Left colon (tissue), 2 donors: ENCODE measurements at places on chromosomes 3 and 15. TPM values are rescaled to one million over a fixed set of nuclear protein-coding genes. Genes with fewer than 3 reads are reported as not detected.
A peak's percentile ranks its signal among the peaks of the same experiment; 100 is the strongest.

- DNase-seq: no peak
Measured at GRCh38 chr3:29067007-29067406, 213.9 kb upstream of the RBMS3 start.

Gene ANKRD34C
- total RNA-seq: not detected

Gene ACAD9
- total RNA-seq: 44.8 TPM

DNA sequence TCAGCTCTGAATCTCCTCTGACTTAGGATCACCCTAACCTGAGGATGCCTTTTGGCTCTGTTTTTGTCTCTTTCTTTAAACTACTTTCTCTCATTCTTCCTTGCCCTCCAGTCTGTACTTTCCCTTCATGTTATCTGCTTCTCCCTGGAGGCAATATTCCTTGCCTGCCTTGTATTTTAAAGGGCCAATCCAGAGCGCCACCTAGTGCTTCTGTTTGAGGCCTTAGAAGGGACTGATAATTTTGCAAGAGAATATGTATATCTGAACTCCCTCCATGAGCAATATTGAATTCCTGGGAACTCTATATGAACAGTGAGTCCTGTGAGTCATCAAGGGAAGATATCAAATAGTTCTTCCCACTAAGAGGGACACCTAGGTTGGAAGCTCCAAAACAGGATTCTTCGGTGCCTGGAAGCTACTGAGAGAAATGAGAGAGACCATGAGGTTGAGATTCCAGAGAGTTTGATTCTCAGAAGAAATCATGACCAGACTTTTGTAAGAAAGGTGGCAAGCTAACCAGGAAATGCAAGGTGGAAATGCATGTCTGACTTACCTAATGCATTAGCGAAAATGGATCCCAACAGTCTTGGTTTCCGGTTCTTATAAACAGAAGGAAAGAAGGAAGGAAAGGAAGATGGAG lies 203.8 kb upstream of the CD96 start:
- peak; percentile 73 for DNase-seq

DNA sequence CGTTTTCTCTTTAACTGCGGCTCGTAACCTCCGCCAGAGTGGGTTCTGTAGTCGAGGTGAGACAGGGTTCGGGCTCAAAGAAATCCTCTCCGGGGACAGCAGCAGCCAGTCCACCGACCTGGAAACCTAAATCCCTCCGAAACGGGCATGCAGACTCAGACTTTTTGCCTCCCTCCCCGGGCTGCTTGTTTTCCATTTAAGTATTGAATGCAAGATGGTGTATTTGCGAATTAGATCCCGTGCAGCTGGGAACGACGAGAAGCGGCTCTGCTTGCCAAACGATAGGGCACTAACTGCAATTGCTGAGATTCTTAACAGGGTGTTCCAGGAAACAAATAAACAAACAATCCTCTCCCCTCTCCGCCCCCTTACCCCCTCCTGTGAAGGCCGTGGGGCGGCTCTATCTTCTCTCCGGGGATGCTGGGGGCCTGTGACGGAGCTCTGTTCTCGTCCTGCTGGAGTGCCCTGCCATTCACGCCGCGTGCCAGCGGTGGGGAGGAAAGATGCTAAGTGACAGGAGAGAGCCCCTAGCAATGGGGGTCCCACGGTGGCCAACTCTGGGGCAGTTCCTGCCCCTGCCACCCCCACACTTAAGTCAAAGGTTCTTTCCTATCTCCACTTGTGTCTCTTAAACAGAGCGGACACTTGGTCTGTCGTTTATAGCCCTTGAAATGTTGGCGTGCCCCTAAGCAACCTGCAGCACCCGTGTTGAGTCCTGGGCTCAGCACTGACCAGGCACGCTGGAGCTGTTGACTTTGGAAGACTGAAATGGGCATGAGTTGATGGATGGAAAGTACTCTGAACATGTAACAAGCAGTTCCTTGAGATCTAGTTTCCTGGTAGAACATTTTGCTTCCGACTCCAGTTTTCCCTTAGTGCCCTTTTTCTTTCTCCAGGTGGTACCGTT lies 1.3 kb upstream of the ETV5 start:
- DNase-seq: no peak

Gene TMCO5A
- total RNA-seq: not detected

DNA sequence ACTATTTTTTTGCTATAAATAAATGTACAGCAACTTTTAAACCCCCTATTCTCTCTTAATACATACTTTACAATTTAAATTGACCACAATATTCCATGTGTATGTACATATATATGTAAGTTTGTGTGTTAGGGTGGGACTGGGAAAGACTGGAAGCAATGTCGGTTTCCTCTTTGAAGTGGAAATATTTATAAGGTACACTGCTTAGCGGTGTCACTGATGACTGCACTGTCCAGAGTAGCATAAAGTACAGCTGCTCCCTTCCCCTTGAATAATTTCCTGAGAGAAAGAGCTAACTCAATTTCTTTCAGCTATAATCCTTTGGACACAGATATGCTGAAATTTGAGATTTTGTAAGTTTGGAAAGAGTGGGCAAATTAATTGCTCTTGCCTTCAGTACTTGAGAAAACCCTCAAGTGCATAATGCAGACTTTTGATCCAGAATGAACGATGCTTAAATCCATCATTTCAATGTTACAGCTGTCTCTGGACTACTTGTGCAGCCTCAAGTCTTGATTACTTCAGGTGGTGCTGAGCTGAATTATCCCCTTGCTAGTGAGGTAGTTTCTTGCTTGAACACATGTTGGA lies 267.0 kb upstream of the CFAP20DC start:
- DNase-seq: no peak

- no peak for DNase-seq
Measured at GRCh38 chr15:25858952-25859760, 4.0 kb downstream of the ATP10A start.

DNA sequence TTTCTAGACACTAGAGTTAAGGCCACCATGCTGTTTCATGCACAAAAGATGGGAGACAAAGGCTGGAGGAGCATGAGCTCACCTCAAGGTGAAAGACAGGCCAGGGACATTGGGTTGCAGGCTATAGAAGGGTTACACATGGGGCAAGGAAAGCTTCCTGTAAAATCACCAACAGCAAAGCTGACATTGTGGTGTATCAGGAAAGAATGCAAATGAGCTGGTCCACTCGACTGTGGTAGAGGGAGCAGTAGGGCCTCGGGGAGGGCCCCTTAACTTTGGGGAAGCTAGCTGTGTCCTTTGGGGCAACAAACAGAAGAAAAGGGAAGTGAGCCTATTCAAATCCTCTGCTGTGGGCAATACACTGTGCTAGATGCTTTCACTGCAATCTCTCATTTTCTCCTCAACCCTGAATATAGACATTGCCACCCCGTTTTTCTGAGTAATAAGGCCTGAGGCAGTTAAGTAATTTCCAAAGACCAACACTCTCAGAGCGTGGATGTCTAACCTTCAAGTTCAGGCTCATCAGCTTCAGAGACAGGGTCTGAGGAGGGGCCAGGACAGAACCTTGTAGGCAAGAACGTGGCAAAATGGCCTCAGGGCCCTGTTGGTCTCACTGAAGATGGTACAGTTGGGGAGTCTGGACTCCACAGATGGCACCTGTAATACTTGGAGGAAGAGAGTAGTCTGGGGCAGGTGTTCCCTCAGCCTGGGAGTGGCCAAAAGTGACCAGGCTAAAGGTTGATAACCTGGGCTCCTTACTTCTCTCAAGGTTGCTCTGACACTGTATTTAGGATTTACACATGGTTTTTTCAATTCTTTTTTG lies 24.1 kb downstream of the CX3CR1 start:
- peak; percentile 27 for DNase-seq

- no peak for DNase-seq
Measured at GRCh38 chr3:17861476-17861875, 119.0 kb upstream of the TBC1D5 start.

Gene SLC27A2
- total RNA-seq: 37.2 TPM

Gene CCR9
- total RNA-seq: 0.34 TPM

- no peak for DNase-seq
Measured at GRCh38 chr3:12489368-12489767, 5.1 kb downstream of the TSEN2 start.

DNA sequence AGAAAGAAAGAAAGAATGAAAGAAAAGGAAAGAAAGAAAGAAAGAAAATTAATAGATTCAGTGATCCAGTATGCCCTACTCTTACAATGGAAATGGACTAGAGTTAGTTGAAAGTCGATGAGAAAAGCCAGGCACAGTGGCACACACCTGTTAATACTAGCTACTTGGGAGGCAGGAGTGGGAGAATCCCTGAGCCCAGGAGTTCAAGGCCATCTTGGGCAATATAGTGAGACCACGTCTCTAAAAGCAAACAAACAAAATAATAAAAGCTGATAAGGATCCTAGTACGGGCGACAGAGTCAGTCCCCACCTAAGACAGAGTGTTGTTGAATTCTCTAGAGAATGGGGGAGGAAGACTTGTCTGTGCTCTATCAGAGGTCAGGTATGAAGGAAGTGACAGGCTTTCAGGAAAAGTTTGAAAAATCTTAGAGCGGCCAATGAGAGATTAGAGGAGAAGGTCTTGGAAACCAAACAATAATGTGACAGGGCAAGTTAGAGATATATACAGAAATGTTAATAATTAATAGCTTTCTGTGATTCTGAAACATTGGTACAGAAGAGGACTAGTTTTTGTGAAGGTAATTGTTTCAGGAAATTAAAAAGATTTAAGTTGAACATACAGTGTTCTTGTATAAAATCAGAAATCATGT lies 117.9 kb upstream of the PTX3 start:
- no peak for DNase-seq

- no peak for DNase-seq
Measured at GRCh38 chr3:159732172-159733111, 256.2 kb upstream of the IL12A start.

Gene PRKAR2A
- total RNA-seq: 75.4 TPM

DNA sequence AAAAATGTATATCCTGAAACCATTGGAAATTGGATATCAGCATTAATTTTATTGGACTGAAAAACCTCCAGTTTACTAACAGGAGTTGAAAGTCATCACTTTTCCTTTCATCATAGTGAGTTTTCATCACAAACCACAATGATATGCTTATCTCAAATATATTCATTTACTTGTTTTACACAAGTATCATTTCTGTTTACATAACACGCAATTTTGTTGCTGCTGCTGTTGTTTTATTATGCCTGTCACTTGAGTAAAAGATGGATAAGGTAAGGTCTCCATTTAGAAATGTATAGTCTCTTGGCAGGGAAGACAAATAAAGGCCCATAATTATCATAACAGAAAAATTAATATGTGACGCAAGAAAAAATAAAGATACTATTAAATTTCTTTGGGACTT lies 199.2 kb downstream of the TP63 start:
- no peak for DNase-seq

Gene RYR3
- 0.27 TPM for total RNA-seq

GRCh38 chr15:33215941-33216872 lies 21.7 kb upstream of the FMN1 start:
- DNase-seq: no peak

Gene JAGN1
- total RNA-seq: 40.9 TPM

Gene FAM81A
- 9.2 TPM for total RNA-seq

DNA sequence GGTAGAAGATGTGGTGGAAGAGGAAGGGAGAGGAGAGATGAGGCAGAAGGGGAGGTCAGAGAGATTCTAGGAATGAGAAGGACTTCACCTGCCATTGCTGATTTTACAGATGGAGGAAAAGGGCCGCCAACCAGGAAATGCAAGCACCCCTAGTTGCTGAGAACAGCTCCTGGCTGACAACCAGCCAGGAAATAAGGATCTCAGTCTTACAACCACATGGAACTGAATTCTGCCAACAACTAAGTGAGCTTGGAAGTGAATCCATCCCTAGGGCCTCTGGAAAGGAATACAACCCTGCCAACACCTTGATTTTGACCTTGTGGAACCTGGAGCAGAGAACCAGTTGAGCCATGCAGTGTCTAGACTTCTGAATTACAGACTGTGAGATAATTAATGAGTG lies 86.6 kb downstream of the EDEM1 start:
- DNase-seq: no peak

- no peak for DNase-seq
Measured at GRCh38 chr15:72339777-72340177, 19.8 kb upstream of the CELF6 start.

GRCh38 chr15:37038716-37039106 lies 61.6 kb downstream of the MEIS2 start:
- DNase-seq: no peak

Gene LMOD3
- total RNA-seq: 0.17 TPM

- no peak for DNase-seq
Measured at GRCh38 chr3:10394491-10395025, 73.6 kb upstream of the SEC13 start.

DNA sequence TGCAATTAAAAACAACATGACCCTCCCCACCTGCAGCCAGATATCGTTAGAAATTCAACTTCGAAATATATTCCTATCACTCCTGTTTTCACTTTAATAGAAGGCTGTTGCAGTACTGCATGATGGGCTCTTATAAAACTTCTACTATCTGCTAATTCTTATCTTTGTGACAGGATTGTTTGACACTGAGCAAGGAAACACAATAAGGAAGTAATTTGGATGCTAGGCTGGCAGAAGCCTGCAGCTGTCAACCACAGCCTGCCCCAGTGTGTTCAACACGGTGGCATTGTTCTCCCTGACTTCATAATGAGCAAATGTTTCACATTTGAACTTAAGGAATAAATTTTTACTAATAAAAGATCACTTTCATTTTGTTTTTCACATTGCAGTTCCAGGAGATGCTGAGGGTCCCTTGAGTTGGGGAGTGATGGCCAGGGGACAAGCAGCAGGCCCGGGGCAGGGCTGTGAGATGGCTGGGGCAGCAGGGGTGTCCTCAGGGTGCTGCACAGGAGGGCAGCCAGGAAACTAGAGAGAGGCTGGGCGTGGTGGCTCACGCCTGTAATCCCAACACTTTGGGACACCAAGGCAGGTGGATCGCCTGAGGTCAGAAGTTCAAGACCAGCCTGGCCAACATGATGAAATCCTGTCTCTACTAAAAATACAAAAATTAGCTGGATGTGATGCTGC lies 64.8 kb upstream of the SEC61A1 start:
- no peak for DNase-seq

- DNase-seq: no peak
Measured at GRCh38 chr3:29679944-29680343, 399.1 kb downstream of the RBMS3 start.

Gene GPR171
- 1.9 TPM for total RNA-seq

DNA sequence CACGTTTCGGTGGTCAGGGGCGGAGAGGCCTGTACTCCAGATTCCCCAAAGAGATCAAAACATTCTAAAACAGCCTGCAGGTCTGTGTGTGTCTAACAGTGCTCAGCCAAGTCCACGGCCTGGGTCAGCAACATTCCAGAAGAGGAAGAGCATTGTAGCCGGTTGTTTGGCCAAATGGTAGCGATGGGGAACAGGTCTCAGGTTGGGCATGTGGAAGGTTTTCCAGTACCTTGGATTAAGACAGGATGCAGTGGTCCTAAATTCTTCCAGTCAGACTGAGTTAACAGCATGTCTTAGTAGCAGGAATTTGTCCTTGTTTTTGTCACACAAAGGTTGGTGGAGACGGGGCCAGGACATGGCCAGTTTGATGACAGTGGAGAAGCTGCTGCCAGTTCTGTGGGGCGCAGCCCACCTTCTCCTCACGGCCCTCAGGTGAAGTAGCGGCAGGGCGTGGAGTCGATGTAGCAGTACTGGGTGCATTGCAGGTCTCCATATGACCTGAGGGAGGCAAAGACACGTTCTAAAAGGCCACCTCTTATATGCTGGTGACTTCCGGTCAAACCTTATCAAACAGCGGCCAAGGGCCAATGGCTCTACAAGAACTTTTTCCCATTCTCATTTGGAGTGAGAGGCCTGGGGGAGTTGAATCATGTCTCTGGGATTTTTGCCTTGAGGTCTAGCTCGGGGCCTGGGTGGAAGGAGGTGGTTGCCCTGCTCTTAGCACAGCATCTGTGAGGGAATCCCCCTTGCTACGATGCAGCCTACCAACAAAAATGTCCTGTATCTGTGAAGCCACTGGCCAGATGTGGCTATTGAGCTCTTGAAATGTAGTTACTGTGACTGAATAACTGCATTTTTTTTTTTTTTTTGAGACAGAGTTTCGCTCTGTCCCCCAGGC lies 24.1 kb downstream of the EAF1 start:
- no peak for DNase-seq

GRCh38 chr3:105830836-105831235 lies 38.0 kb downstream of the CBLB start:
- no peak for DNase-seq
